ENCODE measurements at places on chromosomes 3 and 15.

DNA sequence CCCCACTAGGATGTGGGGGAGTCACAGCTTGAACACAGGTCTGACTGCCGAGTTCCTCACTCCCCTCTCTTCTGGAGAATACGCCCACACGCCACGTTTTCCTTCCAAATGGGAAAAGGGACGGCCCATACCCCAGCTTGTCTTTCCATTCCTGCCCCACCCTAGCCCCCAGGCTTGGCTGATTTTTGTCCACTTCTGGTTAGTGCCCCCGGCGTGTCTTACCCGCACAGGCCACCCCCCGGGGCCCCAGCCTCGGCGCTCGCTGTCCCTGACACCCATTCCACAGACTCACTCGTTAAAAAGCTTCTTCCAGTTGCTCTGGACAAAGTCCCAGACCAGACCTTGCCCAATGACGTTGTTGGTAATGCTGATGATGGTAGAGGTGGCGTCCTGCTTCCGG is 14.5 kb downstream of the MESP2 start:
- DNase-seq = no peak

- DNase-seq = no peak
Observed at GRCh38 chr15:98841419-98841970, 166.1 kb downstream of the PGPEP1L start.

DNA sequence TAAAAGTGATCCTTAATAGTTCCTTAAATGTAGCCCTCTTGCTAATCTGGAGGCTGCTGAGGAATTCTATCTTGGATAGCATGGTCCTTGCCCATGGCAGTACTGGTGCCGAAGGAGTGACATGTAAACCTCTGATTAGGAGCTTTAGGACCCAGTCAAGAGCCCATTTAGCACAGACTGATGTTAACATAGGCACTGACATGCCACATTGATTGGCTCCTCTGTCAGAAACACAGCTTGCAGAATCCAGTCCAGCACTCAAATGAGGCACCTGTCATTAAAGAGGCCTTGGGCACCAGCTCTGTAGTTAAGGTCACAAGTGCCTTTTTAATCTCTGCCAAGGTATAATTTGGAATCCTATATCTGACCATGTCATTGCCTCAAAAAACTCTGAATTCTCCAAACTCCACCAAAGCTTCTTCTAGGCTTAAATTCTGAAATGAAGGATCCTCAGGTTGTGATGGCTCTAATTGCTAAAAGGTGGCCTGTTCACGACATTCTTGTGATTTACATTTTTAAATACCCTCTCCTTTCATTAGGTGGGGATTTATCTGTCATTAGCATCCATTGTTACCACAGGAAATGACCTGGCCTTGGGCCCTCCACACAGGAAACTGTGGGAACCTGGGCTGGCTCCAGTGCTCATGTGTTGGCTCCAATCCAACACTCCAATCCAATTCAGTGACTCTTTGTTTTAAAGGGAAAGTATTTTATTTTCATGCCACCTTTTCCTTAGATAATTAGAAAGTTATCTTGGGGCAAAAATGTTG is 57.3 kb upstream of the RNF7 start:
- DNase-seq = no peak

- DNase-seq = no peak
Observed at GRCh38 chr3:139838269-139838957, 96.6 kb upstream of the CLSTN2 start.

DNA sequence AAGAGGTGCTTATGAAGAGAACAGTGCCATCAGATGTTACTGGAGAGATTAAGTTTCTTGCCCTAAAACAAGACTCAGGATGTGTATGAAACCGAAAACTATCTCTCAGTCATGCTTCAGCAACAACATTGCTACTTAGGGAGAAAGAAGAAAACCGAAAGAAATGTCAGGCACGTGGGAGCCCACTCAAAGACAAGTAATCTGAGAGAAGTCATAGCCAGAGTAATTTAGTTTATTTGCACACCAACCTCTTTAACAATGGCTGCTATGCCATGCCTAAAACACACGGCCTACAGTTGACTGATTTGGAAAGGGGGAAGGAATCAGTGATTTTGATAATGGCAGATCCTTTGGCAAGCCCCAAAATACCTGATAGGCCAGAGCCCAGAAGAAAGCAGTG is 162.9 kb downstream of the TIGIT start:
- DNase-seq = no peak

DNA sequence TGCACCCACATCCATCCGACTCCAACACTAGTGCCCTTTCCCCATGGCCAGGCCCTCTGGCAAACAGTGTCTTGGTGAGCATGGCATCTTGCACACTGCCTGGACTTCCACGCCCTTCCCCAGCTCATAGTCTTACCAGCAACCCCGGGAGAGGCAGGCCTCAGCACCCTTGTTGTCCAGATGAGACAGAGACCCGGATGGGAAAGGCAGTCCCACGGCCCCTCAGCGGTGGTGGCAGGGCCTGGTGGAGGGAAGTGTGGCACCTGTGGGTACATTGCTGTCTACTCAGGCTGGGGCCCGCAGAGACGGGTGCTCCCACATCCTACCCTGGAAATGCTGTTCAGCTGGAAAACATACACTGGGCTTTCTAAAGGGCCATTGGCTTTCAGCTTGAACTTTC is 28.4 kb downstream of the HDAC11 start:
- no peak for DNase-seq

GRCh38 chr15:68678746-68679145 is 100.0 kb downstream of the CORO2B start:
- no peak for DNase-seq

DNA sequence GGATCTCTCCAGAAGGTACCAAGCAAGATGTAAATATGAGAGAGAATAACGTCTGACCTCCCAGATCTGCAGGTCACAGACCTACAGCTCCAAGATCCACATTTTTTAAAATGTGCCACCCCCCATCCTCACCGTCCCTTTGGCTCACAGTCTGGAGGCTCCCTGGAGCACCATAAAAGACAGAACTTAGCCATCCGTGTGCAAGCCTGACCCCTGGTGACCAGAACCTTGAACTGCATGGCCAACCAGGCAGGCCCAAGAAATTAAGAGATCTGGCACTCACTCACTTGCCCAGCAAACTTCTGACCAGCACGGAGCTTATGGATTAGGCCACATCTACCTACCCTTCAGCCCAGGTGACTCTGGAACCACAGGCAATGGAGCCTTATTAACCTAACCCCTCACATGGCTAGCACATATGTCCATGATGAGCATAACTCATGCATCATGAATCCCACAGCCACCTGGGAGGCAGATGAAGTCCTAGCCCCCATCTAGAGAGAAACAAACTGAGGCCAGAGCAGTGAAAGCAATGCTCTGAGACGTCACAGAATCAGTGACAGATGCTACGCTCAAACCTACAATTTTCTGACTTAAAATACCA is 275.3 kb downstream of the UACA start:
- DNase-seq = peak; percentile 58

- no peak for DNase-seq
Observed at GRCh38 chr3:132879656-132880055, 157.4 kb upstream of the NPHP3 start.

- no peak for DNase-seq
Observed at GRCh38 chr15:38864827-38865581, 300.4 kb upstream of the RASGRP1 start.

GRCh38 chr3:126356373-126357264 is 589 bp downstream of the KLF15 start:
- DNase-seq = no peak

DNA sequence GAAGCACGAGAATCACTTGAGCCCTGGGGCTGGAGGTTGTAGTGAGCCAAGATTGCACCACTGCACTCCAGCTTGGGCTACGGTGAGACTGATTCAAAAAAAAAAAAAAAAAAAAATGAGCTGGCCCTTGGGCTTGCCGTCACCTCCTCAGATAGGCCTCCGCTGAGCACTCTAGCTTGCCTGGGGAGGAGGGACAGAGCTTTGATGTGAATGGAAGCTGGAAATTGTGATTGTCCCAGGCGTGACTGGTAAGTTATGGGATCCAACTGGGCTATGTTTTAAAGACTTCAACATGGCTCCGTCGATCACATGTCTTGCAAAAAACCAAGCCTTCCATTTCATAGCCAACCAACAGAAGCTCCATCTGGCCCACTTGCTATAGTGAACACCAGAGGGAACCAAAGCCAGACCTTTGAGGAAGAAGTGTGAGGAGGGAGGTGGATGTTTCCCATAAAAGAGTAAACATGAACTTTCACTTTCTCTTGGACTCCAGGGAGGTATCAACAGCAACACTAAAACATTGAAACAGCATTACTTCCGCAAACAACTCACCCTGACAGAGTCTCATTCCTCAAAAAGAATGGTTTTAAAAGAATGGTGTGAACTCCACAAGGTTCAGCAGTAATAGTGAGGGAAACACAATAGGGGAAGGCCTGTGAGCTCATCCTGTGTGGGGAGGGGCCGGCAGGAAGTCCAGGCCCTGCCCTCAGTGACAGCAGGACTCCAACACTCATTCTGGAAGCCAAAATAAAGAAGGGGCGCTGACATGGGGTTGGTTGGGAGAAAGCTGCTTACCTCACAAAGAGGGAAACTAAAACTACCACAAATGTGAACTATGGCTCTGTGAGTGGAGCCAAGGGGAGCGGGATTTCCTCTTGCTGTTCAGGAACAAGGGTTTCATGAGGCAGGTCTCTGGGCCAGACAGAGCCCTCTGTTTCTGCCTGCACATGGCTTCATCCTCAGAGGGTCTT is 59.2 kb upstream of the IL12A start:
- no peak for DNase-seq

GRCh38 chr3:104750581-104750980 is 616.1 kb upstream of the ALCAM start:
- DNase-seq = no peak

DNA sequence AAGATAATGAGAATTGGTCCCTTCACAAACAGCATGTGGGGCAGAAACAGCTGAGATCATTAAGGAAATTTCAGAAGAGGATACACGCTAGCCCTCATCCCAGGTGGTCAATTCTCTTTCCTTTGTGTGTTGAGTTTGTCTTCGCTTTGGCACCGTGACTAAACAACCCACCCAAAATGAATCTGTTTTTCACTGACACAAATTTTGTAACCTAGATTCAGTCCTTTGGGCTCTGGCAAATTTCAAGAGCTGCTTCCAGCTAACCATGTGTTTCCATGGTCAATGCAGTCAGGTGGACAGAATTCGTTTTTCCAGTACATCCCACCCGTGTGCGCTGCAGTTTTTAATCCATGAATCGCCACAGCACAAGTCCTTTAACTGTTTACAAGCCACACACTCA is 435.4 kb downstream of the WDR72 start:
- DNase-seq = no peak

GRCh38 chr3:111802163-111802625 is 56.9 kb upstream of the PHLDB2 start:
- no peak for DNase-seq

GRCh38 chr3:107581230-107581629 is 58.5 kb downstream of the BBX start:
- DNase-seq = no peak

GRCh38 chr15:50046867-50047266 is 72.2 kb downstream of the ATP8B4 start:
- DNase-seq = no peak

All from central memory CD4-positive, alpha-beta T cell (primary cell).